ENCODE measurements at places on chromosomes 5 and 9. TPM values are rescaled to one million over a fixed set of nuclear protein-coding genes. Genes with fewer than 3 reads are reported as not detected.

The GAS1 gene
- total RNA-seq: 3.2 TPM

The REEP5 gene
- total RNA-seq: 66.1 TPM

The ZDHHC11 gene
- total RNA-seq: 12.2 TPM

DNA sequence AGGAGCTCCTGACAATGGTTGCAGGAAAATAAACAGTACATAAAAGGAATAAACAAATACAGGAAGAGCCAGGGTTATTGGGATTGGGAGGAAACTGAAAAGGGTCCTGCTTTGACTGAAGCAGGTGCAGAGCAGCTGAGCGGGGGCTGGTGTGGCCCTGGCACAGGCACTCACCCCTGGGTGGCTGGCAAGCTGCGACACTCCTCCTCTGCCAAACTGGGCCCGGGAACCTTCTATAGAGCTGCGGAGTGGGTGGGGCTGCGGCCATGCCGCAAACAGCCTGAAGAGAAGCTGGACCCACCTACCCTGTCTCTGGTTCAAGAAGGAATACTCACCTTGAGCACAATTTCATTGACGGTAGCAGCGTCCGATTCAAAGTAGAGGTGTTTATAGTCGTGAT lies 182.5 kb downstream of the GAPVD1 start:
- H3K27ac ChIP-seq: no peak overlapping the region
- no peaks in the 10 kb centered on the region for H3K27me3 ChIP-seq
- no peak for DNase-seq
- H3K4me1 ChIP-seq: no peaks in the 10 kb centered on the region

DNA sequence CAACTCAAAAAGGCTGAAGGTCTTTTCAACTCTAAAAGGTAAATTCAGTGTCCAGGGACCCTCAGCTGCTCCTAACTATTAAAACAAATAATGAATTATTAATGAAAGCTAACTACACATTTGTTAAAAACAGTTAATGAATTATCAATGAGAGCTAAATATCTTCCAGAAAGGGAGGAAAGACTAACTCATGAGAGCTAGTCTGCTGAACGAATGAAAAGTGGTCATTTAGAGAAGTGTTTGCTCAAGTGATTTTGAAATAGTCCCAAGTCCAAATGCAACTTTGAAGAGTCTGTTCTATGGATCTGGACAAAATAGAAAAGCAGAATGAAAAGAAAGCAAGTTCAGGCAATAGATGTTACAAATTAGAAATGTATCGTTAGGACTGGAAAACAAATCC lies 133.9 kb upstream of the SPEF2 start:
- peaks cover 31% of the 10 kb centered on the region for H3K4me1 ChIP-seq
- no peaks in the 10 kb centered on the region for H3K36me3 ChIP-seq
- peak overlapping the region; percentile 56 for H3K27ac ChIP-seq
- no peaks in the 10 kb centered on the region for H3K27me3 ChIP-seq
- DNase-seq: no peak

- H3K36me3 ChIP-seq: no peaks in the 10 kb centered on the region
- no peaks in the 10 kb centered on the region for H3K4me1 ChIP-seq
- H3K4me3 ChIP-seq: no peak overlapping the region
- no peak for DNase-seq
- no peak overlapping the region for H3K27ac ChIP-seq
These were observed 58.3 kb upstream of the ANKRD33B start for GRCh38 chr5:10505517-10506095.

- H3K27me3 ChIP-seq: no peaks in the 10 kb centered on the region
- no peak overlapping the region for H3K4me3 ChIP-seq
- H3K27ac ChIP-seq: no peak overlapping the region
These were observed 326.5 kb downstream of the NTRK2 start for GRCh38 chr9:84996029-84996428.

GRCh38 chr9:87950765-87951488 lies 23.4 kb downstream of the CDK20 start:
- H3K36me3 ChIP-seq: no peaks in the 10 kb centered on the region
- no peak for DNase-seq
- H3K4me3 ChIP-seq: no peak overlapping the region
- H3K4me1 ChIP-seq: no peaks in the 10 kb centered on the region

- no peaks in the 10 kb centered on the region for H3K4me1 ChIP-seq
- no peak overlapping the region for H3K27ac ChIP-seq
- H3K36me3 ChIP-seq: no peaks in the 10 kb centered on the region
- DNase-seq: no peak
- no peak overlapping the region for H3K4me3 ChIP-seq
These were observed 8.4 kb upstream of the RGS7BP start for GRCh38 chr5:64497386-64497785.

Measured in right lobe of liver (tissue), 6 donors.